Thyroid gland (tissue), 4 donors: ENCODE measurements at places on chromosomes 2 and 18.

DNA sequence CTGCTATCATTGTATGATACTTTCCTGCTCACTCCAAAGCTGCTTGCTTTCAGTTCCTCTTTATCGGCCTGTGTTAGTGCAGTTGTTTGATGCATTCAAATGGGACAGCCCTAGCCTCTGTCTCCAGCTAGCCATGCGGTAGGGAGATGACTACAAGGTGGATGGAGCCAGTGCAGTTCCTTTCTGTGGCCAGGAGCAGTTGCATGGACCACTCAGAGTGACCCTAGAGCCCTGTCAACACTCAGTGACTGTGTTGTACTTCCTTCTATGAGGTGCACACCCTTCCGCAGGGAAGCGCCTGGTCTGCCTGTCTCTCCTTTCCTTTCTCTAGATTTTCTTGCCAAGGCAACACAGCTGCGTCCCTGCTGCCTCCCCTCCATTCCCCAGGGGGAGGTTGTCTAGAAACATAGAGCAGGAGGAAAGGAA is 33.8 kb downstream of the KCNS3 start:
- DNase-seq = no peak

DNA sequence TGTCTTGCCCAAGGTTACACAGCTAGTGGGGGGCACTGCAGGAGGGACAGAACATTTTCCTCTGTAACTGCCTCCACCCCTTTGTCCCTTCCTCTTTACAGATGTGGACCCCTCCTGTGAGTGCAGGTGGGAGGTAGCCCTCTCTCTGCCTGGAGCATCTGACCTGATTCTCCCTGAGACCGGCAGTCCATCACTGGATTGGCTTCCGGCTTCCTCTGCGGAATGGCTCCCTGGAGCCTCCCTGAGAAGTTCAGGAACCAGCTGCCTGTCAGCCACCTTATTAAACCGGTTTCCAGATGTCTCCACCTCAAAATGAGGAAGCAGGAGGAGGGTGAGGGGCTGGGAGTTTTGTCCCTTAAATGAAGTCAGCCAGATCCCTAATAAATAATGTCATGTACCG is 67.3 kb upstream of the TNP1 start:
- DNase-seq = no peak

DNA sequence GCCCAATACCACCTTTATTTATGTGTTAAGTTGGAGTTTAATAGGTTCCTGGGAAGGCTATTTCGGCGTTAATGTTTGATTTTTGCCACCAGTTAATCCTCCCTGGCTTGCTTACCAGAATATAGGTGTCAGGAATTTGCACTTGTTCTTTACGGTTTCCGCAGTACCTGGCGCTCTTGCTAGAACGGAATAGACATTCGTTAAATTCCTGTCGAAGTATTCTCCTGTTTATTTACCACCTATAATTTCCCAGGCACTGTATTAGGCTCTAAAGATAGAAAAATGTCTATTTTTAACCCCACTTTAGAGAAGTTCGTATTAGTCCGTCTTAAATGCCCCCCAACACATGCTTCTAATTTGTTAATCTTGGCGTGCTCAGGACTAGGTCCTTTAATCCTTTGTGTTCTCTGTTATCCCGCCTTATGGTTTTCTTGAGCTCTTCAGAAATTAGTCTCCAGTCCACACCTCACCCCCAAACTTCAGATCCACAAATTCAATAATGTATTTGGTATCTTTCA is 575 bp downstream of the CCDC150 start:
- DNase-seq = no peak

GRCh38 chr18:67705748-67706147 is 189.2 kb upstream of the DSEL start:
- DNase-seq = no peak

- no peak for DNase-seq
Observed at GRCh38 chr2:237280939-237281338, 133.0 kb downstream of the COL6A3 start.

DNA sequence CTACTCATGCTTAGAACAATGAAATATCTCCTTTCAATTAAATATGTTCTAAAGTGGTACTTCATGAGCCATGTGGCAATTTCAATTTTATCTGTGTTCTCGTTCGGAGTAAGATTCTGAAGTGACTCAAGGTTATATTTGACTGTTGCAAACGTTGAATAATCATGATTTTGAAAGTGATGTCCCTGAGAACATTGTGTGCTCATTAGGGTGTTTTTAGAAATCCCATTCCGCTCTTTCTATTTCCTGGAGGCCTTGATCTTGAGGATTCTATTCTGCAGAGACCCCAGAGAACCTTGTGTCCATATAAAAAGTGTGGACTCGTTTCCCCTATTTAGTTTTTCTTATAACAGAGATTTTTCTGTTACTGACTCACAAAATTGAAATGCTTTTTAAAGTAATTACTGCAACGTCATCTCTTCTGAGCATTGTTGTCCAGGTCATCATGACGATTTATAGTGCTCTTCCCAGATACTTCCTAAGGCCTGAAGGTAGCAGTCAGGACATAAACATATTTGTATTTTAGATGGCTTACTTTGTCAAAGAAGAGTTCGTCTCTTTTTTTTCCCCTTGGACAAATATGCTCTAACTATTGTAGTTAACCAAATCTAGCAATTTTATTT is 27.2 kb downstream of the IL1R2 start:
- DNase-seq = no peak
